Common myeloid progenitor, CD34-positive (primary cell): ENCODE measurements at places on chromosomes 11 and 22.

- DNase-seq, result no peak
Observed at GRCh38 chr11:6245536-6245935, 6.6 kb downstream of the CNGA4 start.

DNA sequence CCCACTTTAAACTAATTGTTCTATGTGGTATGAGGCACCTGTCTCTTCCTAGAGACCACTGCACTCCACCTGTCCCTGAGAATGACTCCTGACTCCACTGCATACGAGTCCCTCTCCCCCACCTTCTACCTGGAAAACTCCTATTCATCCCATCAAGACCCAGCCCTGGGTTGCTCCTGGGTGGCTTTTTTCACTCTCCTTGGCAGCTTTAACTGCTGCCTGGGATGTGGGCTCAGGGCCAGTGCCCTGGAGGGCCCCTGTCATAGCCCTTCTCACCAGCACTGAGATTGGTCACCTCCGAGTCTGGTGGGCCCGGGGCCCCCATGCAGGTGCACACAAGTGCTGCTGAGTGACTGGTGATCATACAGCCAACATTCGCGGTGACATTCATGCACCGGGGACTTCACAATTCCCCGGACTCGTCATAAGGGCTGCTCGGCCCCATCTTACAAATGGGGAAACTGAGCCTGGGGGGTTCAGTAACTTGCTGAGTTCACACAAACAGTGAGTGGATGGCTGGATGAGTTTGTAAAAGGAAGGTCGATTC, 25.9 kb upstream of the TOLLIP start:
- no peak for DNase-seq

DNA sequence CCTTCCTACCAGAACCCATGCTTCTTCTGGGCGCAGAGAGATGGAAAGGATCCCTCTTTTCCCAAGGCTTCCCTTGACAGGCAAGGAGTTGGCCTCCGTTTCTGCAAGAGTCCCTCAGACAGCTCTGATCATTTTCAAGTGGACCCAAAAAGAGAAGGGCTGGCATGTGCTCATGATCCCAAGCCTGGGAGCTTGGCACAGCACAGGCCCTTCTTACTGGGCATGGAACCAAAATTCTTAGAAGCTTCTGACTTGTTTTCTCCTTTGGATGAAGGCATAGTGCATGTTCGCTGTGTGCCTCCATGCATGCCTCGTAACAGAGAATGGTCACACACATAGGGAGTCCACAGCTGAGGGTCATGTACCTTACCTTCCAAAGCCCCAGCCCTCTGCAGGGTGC, 449.6 kb downstream of the MIAT start:
- no peak for DNase-seq

DNA sequence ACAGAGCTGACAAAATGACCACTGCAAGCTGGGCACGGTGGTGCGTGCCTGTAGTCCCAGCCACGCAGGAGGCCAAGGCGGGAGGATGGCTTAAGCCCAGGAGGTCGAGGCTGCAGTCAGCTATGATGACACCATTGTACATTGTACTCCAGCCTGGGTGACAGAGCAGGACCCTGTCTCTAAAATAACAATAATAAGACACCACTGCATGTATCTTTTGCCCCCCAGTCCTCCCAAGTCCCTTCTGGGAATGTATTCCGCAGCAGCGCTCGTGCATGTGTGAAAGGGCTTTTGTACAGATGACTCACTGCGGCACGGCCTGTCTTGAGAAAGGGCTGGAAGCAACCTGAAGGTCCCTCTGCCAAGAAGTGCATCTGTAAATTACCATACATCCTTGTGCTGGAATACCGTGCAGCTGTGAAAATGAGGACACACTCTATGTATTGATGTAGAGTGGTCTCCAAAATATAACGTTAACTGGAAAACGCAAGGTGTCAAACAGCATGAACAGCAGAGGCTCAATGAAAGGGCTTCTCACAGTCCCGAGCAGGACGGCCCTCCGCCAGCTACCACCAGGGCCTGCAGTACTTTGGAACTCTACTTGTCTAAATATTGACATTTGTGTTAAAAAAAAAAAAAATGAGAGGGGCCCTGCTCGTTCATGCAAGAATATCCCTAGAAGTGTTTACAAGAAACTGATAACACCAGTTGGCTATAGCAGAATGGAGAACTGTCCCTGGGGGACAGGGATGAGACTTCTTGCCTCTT, 9.0 kb upstream of the CDC42EP2 start:
- DNase-seq, result no peak

GRCh38 chr11:68598816-68599653, 85.3 kb upstream of the GAL start:
- no peak for DNase-seq

DNA sequence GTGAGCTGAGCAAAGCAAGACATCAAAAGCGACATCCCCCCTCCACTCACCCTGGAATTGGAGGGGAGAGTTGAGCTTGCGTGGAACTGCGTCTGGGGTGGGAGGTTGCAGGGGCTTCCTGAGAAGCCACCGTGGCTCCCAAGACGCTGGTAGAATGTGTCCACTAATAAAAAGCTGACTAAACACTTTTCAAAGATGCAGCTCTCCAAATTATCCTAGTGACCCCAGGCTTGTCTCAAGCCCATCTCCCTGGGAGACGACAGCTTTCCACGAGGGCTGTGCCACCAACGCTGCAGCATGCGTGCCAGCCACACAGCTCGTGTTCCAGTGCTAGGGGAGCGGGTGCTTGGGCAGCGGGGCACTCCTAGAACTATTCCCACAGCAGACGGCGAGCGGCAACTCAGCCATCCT, 6.3 kb upstream of the GAL start:
- no peak for DNase-seq

DNA sequence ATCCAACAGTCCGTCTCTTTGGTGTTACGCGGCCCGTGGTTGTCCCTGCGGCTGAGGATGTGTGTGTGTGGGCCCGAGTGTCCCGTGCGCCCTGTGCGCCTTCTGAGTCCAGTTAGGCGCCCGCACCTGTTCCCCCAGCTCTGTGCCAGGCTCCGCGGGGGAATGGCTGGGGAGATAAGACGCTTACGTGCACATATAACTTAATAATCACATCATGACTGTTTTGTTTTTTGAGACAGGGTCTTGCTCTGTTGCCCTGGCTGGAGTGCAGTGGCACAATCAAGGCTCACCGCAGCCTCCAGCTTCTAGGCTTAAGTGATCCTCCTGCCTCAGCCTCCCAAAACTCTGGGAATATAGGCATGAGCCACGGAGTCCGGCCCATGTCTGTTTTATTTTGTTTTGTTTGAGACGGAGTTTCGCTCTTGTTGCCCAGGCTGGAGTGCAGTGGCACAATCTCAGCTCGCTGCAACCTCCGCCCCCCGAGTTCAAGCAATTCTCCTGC, 817 bp downstream of the ARL2 start:
- DNase-seq, result peak; percentile 82

DNA sequence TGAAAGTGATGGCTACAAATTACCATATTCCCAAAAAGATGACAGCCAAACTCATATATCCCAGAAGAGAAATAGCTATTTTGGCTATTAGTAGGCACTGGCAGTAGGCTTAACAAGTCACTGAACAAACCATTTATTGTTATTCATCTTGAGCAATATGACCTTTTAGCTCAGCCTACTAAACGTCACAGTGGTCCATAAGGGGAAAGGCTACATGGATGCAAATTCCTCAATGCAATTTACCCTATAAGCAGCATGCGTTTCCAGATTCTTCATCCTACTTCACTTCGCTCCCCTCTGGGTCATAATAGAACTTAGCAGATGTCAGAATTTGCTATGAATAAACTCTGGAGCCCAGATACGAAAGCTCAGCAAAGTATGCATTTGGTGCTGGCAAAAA, 114.0 kb downstream of the SIK3 start:
- DNase-seq, result no peak

GRCh38 chr11:128902515-128903066, 11.4 kb downstream of the KCNJ5 start:
- no peak for DNase-seq

GRCh38 chr11:122069707-122070360, 46.2 kb downstream of the BLID start:
- DNase-seq, result peak; percentile 96

DNA sequence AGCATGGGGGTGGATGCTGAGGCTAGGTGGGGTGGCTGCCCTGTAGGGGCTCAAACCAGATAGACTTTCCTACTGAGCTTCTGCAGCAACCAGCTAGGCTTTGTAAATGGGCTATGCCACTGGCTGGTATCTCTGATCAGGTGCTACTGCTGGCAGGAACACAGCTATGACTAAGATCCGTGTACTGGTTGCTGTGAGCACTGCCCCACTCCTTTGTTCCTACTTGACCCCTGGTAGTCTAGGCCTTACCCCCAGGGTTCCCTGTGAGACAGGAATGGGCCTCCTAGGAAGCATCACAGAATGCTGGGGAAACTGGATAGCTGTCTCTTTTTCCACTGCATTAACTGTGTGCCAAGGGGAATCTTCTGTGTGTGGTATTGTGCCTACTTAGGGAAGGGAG, 58.4 kb upstream of the GAB2 start:
- DNase-seq, result no peak

DNA sequence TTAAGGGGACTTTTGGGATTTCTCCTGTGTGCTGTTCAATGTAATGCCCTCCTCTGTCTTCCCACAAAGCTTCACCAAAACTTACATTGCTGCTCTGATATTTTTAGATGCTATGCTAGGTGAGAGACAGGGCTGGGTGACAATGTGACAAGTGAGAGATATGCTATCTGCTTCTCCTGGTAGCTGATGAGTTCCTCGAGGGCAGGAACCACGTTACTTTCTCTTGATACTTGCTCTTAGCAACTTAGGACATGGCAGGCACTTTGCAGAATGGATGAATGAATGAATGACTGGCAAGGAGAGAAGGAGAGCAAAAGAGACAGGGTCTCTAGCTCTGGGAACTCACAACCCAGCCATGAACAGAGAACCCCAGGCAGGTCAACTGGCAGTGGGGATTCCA, 115.4 kb downstream of the C11orf58 start:
- DNase-seq, result no peak

- no peak for DNase-seq
Observed at GRCh38 chr22:29302681-29303465, 3.6 kb upstream of the GAS2L1 start.

GRCh38 chr22:46795845-46796565, 33.6 kb downstream of the TBC1D22A start:
- DNase-seq, result no peak

GRCh38 chr11:3021125-3021524, 29.0 kb upstream of the NAP1L4 start:
- peak; percentile 31 for DNase-seq

- no peak for DNase-seq
Observed at GRCh38 chr11:19365743-19366410, 125.1 kb upstream of the E2F8 start.

DNA sequence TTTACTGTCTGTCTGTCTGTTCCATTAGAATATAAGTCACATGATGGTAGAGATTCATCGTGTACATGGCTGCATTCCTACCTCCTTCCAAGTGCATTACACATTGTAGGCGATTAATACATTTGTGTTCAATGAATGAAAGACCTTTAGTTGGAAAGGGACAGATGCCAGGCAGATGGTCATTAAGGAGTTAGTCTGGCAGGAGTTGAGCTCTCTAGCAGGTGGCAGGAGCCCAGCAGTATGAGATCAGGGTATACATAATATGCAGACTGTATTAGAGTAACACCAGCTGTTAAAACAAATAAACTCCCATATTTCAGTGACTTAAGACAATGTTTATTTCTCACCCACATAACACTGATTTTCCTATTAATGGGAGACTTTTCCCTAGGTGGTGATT, 147.7 kb upstream of the LARGE1 start:
- no peak for DNase-seq

DNA sequence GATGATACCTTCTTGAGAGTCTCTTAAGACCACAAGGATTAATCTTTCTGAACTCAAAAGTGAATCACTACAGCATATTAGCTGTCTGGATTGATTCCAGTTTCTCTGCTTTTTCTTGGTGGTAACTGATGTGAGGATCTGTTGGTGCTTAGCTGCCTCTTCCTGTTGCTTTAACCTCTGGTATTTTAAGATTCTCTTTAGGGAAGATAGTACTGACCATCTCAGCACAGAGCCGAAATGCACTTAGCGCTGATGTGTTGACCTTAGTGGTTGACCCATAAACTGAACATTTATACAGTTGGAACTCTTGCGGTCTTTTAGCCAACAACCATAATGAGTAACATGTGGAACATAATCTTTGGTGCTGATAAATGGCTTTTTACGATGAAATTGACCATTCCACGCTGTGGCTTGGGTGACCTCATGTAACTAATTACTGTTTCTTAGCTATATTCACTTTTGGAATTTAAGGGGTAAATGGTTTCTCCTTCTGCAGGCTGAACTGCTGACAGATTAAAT, 33.7 kb downstream of the APLP2 start:
- DNase-seq, result no peak

- DNase-seq, result no peak
Observed at GRCh38 chr11:127998421-127998820, 588.9 kb downstream of the ETS1 start.

DNA sequence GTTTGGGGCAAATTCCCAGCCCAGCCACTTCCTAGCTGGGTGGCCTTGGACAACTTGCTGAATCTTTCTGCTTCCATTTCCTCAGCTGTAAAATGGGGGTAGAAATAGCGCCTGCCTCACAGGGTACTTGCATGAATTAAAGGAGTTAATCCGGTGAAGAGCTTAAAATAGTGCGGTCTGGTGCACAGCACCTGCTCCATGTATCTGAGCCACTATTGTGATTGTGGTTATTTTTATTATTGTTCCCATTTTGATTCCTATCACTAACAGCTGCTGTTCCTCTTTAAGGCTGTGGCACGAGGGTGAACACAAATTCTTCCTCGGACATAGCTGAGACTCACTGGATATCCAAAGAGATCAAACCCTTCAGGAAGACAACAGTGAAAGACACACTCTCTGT, 46.9 kb upstream of the TP53I11 start:
- no peak for DNase-seq

GRCh38 chr22:43239193-43239780, 52.4 kb upstream of the TTLL12 start:
- DNase-seq, result no peak

GRCh38 chr11:133965031-133965601, 8.3 kb upstream of the IGSF9B start:
- no peak for DNase-seq

GRCh38 chr11:106276126-106276525, 198.7 kb downstream of the AASDHPPT start:
- DNase-seq, result no peak

GRCh38 chr11:113587308-113587739, 112.1 kb upstream of the DRD2 start:
- no peak for DNase-seq

- DNase-seq, result no peak
Observed at GRCh38 chr11:37525336-37525735, 927.3 kb upstream of the RAG2 start.

GRCh38 chr11:7936615-7937014, 4.9 kb downstream of the OR10A3 start:
- DNase-seq, result peak; percentile 40

GRCh38 chr11:9820260-9820659, 156.4 kb downstream of the SWAP70 start:
- DNase-seq, result no peak

DNA sequence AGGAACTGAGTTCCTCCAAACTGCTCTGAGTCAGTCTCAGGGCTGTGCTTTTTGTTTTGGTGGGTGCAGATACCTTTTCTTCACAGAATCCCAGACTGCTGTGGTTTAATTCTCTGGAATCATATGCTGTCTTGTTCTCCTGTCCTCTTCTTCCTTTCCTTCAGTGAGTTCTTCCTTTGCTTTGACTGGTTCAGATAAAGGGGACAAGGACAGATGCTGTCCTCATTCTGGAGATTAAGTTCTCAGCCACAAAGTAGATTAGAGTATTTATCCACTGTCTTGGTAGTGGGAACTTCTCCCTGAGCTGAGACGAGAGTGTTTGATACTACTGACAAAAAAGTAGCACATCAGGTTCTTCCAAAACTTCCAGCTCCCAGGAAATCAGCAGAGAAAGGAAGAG, 13.3 kb downstream of the ZDHHC5 start:
- DNase-seq, result no peak
